ENCODE measurements at places on chromosomes 7 and 10.

- DNase-seq: no peak
These were observed 39.3 kb upstream of the NEBL start for GRCh38 chr10:20936396-20936795.

DNA sequence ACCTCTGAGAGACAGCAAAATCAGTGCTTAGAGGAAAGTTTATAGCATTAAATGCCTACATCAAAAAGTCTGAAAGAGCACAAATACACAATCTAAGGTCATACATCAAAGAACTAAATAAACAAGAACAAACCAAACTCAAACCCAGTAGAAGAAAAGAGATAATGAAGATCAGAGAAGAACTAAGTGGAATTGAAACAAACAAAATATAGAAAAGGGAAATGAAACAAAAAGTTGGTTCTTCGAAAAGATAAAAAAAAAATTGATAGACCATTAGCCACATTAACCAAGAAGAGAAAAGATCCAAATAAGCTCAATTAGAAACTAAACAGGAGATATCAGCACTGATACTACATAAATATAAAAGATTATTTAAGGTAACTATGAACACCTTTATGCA, 280.0 kb upstream of the NRG3 start:
- DNase-seq: no peak

DNA sequence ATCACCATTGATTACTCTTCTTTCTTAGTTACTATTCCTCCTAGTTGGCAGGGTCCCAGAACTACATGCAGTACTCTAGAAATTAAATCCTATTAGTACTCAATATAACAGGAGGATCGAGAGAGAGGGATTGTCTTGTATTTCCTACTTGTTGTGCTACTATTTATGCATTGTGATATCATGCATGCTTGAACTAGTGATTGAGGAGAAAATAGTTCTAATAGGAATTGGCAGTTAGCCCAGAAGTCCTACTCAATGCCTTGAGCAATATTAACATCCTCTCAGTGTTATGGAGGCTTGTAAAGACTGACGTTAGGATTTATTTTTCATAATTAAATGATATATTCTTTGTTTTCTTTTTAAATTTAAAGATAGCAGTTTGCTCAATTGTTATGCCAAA, 67.4 kb downstream of the FOXP2 start:
- no peak for DNase-seq

GRCh38 chr7:97346349-97346748, 228.9 kb downstream of the SDHAF3 start:
- no peak for DNase-seq

DNA sequence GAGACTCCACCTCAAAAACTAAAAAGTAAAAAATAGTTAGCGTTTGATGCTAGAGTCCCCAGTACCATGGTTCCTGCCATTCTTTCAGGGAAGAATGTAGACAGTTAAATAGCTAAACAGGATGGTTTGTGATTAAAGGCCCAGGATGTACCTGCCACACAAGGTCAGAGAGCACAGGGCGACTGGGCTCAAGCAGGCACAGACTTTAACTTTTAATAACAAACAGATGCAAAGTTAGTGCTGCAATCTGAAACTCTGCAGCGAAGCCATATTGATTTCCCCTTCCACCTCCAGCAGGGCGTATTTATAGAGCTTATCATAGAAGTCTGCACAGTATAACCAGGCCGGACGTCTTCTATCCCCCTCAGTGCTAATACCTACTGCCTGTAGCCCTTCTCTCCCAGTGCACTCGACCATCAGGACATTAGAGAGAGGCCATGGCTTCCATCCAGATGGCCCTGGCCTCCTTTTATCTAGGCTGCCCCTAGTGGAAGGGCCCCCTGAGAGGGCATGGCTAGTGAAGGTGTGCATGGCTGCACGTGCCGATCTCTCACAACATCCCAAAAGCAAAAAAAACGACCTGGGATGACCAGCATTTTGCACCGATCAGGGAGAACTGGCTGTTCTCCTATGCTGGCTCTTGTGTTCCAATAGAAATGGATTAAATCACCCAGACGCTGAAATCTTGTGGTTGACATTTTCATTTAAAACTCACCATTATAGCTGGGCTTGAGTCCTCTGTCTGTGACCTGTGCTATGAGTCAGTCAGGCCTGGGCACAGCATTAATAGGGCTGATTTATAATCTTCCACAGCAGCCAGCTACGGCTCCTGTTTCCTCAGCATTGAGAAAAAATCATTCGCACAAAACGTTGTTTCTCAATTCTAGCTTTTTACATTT, 7.6 kb upstream of the BAG3 start:
- peak; percentile 26 for DNase-seq

Data from BE2C (cell line).